ENCODE measurements at places on chromosomes 12 and 14.

DNA sequence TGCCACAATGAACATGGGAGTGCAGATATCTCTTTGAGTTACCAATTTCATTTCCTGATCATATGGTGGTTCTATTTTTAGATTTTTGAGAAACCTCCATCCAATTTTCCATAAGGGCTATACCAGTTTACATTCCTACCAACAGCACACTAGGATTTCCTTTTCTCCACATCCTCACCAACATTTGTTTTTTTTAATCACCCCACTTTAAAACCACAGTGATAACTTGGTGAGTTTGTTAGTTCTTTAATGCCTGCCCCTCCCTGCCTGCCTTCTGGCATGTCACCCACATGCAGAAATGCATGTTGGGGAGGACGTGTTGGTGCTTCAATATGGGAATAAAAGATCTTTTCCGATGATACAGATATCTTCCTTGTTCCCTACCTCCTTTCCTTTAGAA lies 167.9 kb downstream of the CAND1 start:
- no peak for DNase-seq

- DNase-seq = no peak
Measured at GRCh38 chr14:50821510-50822464, 9.2 kb downstream of the NIN start.

DNA sequence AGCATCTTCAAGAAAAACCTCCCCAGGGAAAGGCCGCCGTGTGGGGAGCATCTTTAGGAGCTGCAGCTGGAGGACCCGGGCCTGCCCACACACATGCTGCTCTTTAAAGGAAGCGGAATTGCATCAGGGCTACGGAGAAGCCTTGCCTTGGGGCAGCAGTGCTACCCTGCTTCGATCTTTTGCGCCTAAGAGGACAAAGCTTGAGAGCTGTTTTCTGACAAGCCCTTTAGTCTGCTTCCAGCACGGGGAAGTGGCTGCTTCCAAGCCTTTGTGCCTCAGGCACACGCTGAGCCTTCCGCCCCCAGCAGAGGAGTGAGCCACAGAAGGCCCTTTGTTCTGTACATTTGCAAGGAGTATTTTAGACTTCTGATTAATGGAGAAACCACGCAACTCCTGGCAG lies 31.5 kb downstream of the COA8 start:
- DNase-seq = no peak

GRCh38 chr14:61556455-61556854 lies 138.9 kb upstream of the HIF1A start:
- no peak for DNase-seq

GRCh38 chr12:49811136-49811535 lies 17.1 kb downstream of the NCKAP5L start:
- no peak for DNase-seq

GRCh38 chr14:68824517-68825347 lies 31.9 kb upstream of the ZFP36L1 start:
- DNase-seq = no peak

DNA sequence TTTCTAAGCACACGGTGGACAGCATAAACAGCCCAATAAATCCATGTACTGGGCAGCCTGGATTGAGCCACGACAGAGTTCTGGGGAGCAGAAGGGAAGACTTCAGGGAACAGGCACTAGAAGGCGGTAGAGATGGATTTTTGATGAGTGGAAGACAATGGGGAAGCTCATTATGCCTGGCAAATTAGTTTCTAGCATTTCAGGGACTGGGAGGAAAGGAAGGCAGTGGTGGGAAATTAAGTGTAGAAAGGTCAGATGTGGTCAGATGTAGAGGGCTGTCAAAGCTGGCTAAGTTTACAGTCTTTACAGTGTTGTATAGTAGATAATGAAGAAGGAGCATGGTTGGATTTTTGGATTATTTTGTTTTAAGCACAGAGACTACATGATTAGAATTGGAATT lies 9.2 kb downstream of the EGLN3 start:
- no peak for DNase-seq

- no peak for DNase-seq
Measured at GRCh38 chr12:43848786-43849185, 12.9 kb downstream of the TMEM117 start.

- no peak for DNase-seq
Measured at GRCh38 chr12:98509063-98509462, 6.3 kb upstream of the TMPO start.

- DNase-seq = no peak
Measured at GRCh38 chr14:96268431-96269358, 12.7 kb downstream of the BDKRB1 start.

GRCh38 chr14:56119201-56119981 lies 1.2 kb downstream of the PELI2 start:
- DNase-seq = peak; percentile 28

DNA sequence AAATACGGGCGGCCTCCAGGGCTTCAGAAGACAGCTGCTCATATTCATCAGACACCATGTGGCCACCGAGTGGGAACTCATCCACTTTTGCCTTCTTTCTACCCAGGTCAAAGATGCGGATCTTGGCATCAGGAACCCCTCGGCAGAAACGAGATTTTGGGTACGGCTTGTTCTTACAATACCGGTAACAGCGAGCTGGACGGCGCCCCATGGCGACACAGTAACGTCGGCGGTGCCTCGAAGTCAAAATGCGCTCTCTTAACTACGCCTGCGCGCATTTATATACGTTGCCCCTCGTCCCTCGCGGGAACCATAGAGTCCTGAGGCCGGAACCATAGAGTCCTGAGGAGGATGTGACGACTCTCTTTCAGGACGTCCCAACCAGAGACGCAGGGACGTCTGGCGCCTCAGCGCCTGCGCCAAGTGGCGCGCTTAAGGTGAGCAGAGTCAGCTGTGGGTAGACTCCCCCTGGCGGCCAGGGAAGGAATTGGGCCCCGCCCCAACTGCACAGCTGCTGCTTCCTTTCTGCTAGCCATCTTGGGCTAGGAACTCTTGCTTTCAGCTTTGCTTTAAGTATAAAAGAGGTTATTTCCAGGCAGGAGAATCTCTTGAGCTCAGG lies at the start of gene RPL10L:
RPL10L (minus strand) TSS at position 256 of the 619 bp plus-strand sequence; CDS start at position 211, 45 bp downstream.
- DNase-seq = no peak

DNA sequence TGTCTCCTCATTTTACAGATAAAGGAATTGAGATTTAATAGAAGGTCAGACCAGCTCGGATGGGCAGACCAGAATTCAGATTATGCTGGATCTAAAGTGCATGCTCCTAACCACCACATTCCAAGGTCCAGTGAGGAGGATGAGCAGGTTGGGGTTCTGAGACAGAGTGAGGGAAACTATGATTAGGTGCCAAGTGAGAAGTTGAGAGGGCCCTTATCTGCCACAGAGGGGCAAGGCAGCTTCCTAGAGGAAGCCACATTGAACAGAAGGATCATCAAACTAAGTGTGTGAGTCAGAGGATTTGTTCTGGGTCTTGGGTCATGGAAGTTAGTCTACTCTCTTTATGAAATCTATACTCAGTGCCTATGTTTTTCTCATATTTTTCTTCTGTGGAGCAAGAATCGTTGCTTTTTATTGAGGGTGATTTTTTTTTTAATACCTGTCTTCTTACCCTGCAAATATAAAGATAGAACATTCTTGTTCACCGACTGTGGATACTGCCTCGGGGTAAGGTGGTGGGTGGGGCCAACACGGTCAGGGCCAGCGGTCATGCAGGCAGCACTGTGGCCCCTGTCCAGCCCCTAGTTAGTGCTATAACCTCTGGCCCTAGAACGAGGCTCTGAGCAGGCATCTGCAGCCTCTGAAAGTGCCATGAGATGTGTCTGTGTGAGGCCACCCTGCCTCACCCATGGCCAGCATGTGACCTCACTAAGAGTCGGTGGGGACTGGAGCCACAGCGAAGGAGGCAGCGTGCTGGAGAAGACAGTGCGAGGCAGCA lies 55.6 kb upstream of the PTHLH start:
- no peak for DNase-seq

GRCh38 chr12:53506450-53506785 lies 866 bp downstream of the NPFF start:
- no peak for DNase-seq

DNA sequence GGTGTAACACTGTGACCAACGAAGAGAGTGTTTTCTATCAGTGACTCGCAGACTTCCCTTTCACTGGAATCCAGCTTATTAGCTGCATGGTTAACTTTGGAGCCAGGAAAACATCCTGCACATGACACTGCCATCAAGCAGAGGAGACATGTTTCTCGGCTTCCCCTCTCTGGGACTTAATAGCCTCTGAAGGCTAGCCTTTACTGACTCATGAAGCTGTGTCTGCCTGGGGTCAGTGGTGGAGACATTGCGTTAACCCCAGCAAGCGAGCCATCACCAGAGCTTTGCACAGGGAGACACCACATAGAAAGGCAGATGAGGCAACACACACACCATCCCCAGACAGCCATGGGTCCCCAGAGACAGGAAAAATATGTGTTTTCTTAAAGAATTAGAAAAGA lies 126.9 kb upstream of the PRICKLE1 start:
- no peak for DNase-seq

- DNase-seq = no peak
Measured at GRCh38 chr14:91998667-91999570, 40.9 kb downstream of the TRIP11 start.

DNA sequence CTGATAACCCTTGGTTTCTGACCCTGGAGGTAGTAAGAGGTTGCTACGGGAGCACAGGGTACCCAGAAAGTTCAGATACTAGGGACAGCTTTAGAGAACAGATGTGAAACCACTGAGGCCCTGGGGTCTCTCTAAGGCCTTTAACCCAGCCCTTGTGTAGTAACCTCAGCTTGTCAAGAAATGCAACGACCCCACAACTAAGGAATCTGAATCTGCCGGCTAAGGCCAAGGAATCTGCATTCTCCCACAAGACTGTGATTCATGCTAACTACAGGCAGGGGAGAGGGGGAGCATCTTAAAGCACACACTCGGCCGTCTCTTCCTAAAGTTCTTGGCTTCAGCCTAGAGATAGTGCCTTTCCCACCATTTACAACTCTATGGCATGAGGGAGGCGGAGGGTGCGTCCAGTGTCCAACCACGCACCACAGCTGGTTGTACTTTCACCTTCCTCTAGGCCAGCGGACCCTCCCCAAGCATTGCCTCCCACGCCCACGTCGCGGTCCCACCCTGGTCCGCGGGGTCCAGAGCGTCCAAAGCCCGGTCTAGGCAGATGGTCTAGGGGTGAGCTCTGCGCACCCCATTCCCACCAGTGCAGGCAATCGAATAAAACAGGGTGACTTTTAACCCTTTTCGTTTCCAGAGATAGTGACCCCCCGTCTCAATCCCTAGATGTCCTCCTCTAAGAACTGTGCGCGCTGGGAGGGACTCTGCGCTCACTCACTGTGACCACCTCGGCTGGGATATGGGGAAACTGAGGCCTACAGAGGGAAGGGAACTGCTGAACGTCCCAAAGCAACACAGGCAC lies 735 bp upstream of the VASH1 start:
- no peak for DNase-seq

GRCh38 chr12:113040722-113041171 lies 15.8 kb upstream of the DTX1 start:
- no peak for DNase-seq

DNA sequence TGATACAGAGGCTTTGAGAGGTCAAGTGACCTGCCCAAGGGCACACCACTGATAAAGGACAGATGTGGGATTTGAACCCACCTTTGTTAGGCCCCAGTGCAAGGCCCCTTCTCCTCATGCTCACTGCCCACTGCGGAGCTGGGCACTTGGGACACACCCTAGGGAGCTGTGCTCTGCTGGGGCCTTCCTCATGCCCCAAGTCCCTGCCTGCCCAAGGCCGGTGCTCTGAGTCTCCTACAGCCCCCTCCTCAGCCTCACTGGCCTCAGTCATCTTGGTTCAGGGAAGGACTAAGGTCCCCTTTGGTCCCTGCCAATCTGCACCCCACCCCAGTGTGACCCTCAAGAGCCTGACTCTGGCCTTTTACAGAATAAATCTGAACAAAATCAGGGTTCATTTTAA lies 7.9 kb upstream of the OAS3 start:
- DNase-seq = no peak

DNA sequence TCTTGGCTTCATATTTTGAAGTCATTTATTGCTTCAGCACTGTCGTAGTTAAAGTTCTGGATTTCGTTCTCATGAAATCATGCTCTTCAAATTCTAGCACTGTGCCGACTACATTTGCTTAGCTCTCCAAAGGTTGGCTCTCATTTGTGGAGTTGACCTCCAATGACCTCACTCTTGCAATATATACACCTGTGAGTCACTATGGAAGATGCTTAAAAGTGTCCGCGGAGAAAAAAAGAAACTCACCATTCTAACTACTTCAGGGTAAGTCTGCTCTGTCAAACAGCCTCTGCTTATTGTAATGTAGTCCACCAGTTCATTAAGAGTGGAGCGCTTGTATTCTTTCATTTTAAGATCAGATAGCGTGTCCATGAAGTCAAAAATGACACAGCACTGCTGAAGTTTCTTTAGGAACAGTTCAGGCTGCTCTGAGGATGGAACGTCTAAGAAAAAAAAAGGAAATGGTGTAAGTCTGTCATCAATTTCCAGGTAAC lies 89.7 kb downstream of the PPP2R5E start:
- DNase-seq = no peak

DNA sequence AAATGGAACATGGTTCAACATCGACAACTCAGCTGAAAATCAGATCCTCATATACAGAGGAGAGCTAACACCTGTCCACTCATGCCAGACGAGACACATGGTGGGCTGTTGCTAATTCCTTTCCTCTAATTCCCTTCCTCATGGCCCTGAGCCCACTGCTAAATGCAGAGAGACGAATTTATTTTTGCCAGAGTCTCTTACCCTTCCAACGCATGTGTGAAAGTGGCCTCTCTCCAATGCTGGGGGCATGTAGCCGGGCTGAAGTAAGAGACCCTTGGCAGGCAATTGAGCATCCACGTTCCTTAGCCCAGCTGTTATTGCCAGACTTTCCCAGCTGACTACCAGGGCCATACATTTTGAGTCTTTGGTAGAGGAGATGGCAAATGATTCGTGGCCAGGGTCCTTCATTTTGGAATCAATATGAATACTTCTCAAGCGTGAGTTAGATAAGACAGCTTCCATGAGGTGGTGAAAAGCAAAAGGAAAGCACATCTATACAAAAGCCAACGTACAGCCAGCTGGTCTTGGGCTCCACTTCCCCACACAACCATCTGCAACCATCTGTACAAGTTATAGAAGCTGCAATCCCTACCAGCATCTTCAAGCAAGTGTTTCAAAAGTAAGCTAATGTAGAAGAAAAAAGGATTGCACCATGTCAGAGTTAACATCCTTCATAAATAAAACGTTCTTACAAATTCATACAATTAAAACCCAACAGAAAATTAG lies 28.6 kb downstream of the CORO1C start:
- DNase-seq = no peak

DNA sequence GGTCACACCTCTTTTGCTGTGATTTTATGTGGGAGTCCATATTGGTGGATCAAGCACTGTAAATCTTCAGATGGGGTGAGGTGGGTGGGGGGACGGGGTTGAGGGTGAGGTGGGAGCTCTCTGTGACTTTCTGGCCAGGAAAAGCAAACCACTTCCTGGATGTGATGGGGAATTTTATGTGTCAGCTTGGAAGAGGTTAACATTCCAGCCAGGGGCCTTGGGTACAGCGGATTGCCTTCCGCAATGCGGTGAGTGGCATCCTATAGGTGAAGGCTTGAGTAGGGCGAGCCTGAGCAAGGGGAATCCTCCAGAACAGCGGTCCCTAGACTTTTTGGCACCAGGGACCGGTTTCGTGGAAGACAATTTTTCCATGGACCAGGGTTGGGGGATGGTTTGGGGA lies 36.2 kb downstream of the DLK1 start:
- DNase-seq = no peak

Data from stimulated activated CD4-positive, alpha-beta T cell treated with anti-CD3 and anti-CD28 coated beads, Interleukin-12 subunit alpha, Interleukin-12 subunit beta, amount 100 ng/mL, for 4 hours (primary cell).